ENCODE measurements at places on chromosomes 13 and 19.

DNA sequence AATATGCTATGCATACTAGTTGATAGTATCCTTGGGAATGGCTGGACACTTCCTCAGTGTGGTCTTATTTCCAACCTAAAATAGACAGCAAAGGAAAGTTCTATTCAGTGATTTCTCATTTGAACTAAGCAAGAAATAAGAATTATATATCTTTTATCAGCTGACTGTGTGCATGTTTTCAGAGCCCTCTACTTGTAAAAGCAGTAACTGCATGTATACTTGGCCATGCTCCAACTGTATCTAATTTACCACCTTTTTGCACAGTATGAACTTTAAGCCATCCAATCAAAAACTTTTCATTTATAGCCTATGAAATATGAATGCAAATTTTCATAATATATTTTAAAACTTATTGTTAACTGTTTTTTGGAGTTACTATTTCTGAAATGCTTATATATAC, 136.4 kb upstream of the PCDH9 start:
- DNase-seq, result no peak

GRCh38 chr19:57786906-57787305, 17.4 kb downstream of the ZNF586 start:
- DNase-seq, result no peak

- DNase-seq, result no peak
Observed at GRCh38 chr13:31987535-31988170, 43.9 kb upstream of the FRY start.

- DNase-seq, result no peak
Observed at GRCh38 chr19:8355631-8356402, 8.1 kb upstream of the ANGPTL4 start.

- DNase-seq, result no peak
Observed at GRCh38 chr19:46603752-46604231, 2.7 kb downstream of the CALM3 start.

- DNase-seq, result no peak
Observed at GRCh38 chr19:3398114-3398899, 31.9 kb downstream of the NFIC start.

GRCh38 chr13:66659286-66659685, 570.9 kb downstream of the PCDH9 start:
- DNase-seq, result peak; percentile 12

DNA sequence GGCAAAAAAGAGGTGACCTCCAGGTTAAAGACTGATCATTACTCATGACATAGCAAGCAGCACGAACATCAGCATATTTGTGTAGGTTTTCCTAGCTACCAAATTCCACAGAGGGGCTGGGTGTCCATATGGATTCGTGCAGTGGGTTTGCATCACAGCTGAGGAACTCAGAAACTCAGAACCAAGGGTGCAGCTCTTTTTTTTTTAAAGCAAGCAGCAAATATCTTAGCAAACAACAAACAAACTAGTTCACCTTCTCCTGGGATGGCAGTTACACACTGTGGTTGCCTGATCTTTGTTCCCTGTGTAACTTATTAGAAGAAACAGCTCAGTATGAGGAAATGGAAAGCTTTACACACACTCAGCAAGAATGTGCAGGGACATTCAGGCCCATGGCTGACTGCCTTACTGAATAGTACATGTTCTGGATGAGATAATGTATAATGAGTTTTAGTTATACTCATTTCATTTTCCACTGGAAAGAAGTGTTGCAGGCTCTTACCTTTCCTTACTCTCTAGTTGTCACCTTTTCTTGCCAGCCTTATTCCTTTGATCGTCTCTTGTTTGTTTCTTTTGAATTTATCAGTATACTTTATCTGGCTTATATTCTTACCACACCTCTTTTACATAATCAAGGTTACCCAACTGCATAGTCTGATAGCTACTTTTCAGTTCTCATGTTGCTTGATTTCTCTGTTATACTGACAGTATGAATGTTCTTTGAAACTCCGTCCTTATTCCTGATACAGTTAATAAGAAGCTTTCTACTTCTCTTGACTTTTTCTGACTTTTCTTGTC, 4.3 kb downstream of the NDFIP2 start:
- no peak for DNase-seq

DNA sequence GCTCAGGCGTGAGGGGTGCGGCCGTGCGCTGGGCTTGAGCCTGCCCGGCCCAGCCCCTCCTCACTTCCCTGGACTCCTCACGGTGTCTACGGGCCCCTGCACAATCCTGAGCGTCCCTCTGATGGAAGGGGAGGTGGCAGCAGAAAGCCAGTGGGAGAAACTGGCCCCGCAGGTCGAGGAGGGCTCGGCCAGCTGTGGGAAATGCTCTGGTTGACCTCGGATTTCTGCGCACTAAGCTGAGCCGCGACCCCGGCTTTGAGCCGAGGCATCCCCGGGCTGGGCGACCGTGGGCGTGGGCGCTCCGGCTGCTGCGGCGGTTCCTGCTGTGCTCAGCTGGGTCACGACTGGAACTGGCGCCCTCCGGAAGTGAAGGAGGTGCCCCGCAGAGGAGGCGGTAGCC, 70.1 kb downstream of the ZNF208 start:
- DNase-seq, result no peak

- DNase-seq, result no peak
Observed at GRCh38 chr13:112765731-112766130, 75.9 kb downstream of the ATP11A start.

Data from NCI-H1417 (cell line).